Activated T-cell treated with anti-CD3 and anti-CD28 coated beads, Interleukin-2, amount 50 U/mL, for 1 hour (primary cell): ENCODE measurements at places on chromosomes 1 and 21.

- peak; percentile 6 for DNase-seq
Observed at GRCh38 chr1:125087247-125087646, 3902.5 kb downstream of the SRGAP2C start.

DNA sequence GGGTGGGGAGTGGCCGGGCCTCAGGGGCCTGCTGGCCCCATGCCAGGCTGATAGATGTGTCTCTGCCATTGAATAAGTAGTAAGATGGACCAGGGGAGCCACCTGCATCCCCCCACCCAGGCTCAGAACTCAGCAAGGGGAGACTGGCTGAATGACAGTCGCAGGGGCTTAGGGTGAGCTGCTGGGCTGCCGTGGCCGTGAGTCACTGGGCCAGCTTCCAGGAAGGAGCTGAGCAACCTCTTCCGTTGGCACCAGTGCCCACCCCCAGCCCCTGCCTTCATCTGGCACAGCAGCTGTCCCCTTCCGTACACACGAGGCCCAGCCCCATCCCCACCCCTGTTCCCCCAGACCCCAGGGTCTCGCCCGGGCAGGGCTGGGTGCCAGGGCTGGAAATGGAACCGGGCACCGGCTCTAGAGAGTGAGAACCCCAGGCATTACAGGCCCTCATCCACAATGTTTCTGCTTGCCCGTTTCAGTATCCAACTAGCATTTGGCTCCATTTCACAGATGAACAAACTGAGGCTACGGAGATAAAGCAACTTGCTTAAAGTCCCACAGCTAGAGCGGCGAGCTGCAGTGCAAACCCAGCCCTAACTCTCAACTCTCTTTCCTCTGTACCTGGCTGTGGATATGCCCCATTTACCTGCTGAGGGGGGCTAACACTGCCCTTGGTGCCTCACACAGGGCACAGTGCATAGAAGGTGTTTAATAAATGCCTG is 10.2 kb downstream of the WNT4 start:
- DNase-seq, result no peak

DNA sequence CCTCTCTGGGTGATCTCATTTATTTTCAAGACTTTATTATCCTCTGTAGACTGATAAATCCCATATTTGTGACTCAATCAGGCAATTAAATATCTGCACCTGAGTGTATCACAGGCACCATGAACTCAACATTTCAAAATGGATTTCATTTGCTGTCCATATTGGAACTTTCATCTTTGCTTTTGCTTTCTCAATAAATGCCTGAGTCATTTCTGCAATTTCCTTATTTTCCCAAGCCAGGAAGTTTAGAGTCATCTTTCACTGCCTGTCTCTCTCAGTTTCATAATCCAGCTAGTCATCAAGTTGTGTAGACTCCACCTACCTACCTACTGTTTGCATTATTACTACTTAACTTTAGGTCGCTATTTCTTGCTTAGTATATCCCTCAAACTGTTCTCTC is 540.9 kb downstream of the LMO4 start:
- DNase-seq, result no peak

- no peak for DNase-seq
Observed at GRCh38 chr1:184370850-184371249, 16.0 kb upstream of the C1orf21 start.

GRCh38 chr1:220921498-220921897 is 42.3 kb downstream of the HLX start:
- DNase-seq, result no peak

DNA sequence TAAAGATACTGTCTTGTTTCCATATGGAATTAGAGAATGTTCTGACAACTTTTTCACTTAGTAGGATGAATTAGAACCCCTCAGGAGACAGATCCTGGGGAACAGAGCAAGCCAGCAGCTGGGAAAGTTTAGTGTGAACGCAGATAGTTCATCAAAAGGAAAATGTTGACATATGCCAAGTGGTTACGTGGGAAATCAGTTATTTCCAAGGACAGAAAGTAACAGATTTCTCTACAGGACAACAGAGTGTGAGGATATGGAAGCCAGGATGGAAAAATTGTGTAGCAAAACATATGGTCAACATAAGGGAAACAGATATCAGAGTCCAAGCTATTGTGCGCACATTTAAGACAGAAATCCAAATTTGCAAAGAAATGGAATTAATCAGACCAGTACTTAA is 419.5 kb downstream of the LRRIQ3 start:
- no peak for DNase-seq
